AG09309 (cell line): ENCODE measurements at places on chromosomes 5 and 9.

- no peak for DNase-seq
Measured at GRCh38 chr5:113205807-113206206, 229.0 kb downstream of the TSSK1B start.

DNA sequence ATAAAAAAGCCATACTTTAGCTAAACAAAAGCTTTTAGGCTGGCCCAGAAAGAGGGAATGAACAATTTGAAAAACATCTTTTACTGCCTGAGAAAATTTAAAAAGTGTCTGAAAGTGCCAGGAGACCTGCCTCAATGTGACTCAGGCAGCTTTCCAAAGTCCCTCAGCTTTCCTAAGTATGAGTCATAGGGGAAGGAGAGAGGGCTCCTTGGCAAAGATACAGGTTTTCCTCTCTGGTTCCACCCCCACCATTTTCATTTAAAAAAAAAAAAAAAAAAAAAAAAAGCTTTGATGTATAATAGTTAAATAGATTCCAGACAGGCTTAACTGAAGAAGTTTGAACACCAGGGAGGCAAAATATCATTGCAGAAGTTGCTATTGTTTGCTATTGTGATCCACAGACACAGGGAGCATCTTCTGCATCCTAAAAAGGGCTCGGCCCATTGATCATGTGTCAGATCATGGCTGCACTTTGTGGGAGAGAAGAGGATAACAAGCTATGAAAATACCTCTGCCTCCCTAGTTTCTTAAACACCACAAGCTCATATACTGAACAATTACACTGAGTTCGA is 71.5 kb downstream of the MRPS27 start:
- peak; percentile 72 for DNase-seq

GRCh38 chr9:95586326-95586725 is 69.6 kb upstream of the PTCH1 start:
- no peak for DNase-seq

- DNase-seq = no peak
Measured at GRCh38 chr5:179139936-179140235, 79.7 kb downstream of the ZNF354C start.

- no peak for DNase-seq
Measured at GRCh38 chr5:127004721-127005120, 25.6 kb downstream of the MARCHF3 start.

GRCh38 chr5:36478646-36479317 is 127.6 kb upstream of the SLC1A3 start:
- no peak for DNase-seq

DNA sequence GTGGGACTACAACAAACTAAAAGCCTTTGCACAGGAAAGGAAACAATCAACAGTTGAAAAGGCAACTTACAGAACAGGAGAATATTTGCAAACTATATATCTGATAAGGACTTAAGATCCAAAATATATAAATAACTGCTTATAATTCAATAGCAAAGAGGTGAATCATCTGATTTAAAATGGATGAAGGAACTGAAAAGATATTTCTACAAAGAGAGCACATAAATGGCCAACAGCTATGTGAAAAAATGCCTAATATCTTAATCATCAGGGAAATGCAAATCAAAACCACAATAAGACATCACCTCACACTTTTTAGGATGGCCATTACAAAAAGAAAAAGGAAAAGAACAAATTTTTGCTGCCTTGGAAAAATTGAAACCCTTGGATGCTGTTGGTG is 100.4 kb downstream of the LURAP1L start:
- DNase-seq = no peak

- DNase-seq = no peak
Measured at GRCh38 chr5:173319646-173320045, 8.6 kb downstream of the STC2 start.

DNA sequence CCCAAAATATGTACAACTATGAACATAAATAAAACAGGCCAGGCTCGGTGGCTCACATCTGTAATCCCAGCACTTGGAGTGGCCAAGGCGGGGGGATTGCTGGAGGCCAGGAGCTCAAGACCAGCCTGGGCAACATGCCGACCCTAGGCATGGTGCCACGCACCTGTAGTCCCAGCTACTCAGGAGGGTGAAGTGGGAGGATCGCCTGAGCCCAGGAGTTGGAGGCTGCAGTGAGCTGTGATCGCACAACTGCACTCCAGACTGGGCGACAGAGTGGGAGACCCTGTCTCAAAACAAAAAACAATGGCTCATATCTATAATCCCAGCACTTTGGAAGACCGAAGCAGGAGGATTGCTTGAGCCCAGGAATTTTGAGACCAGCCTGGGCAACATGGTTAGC is 1.5 kb downstream of the HAUS6 start:
- no peak for DNase-seq

- no peak for DNase-seq
Measured at GRCh38 chr5:41334758-41335157, 121.4 kb upstream of the C6 start.
